ENCODE measurements at places on chromosomes 11 and 22.
A peak's percentile ranks its signal among the peaks of the same experiment; 100 is the strongest.

- DNase-seq: no peak
These were observed 760.2 kb downstream of the DLG2 start for GRCh38 chr11:84866922-84867321.

GRCh38 chr11:36744375-36745168 is 146.5 kb upstream of the RAG2 start:
- no peak for DNase-seq

DNA sequence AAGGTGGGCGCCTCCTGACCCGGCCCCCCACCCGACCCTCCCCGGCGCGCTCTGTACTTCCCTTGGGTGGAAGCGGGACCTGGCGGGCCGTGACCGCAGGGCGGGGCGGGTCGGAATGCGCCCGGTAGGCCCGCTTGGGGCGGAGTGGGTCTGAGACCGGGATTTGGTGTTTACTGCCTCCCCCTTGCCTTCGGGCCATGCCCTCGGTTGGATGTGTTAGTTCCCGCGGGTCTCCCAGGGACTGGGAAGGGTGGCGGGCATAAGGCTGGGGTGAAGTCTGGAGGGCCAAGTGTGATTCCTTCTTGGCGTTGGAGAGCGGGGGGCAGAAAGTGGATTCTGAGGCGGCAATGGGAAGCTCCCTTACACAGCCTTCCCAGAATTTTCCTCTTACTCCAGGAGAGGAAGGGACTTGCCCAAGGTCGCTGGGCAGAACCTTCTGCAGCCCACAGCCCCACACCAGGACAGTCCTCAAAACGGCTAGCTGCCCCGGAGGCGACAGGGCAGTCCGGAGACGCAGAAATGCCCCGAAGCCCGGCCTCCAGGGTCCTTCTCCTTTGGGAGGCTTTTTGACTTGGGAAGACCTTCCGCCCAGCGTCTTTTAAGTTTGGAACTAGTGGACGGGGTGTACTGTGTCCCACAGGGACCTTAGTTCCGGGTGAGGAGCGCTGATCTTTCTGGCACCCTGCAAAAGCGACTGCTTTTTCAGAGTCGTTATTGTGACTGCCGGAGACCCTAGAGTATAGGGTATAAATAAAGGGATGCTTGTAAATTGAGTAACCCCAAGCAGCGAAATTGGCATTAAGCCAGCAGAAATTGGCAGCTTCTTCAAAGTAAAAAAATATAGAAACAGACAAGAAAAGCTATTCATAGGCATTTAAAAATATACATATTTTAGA is 647 bp downstream of the SWAP70 start:
- no peak for DNase-seq

DNA sequence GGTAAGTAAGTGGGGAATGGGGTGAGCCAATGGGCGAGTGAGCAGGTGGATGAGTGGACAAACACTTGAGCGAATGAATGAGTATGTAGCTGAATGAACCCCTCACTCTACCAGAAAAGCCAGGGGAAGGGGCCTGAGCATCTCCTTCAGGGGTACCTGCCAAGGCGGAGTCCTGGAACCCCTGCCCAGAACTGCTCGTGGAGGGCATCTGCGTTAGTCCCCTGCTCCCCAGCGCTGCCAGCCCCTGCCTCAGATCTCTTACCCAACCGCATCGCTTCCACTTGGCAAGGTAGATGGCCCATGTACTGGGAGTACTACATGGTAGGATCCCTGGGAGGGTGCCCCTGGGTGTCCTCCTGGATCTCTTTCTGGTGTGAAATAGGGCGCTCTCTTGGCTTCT is 7.4 kb upstream of the ANO1 start:
- DNase-seq: no peak

DNA sequence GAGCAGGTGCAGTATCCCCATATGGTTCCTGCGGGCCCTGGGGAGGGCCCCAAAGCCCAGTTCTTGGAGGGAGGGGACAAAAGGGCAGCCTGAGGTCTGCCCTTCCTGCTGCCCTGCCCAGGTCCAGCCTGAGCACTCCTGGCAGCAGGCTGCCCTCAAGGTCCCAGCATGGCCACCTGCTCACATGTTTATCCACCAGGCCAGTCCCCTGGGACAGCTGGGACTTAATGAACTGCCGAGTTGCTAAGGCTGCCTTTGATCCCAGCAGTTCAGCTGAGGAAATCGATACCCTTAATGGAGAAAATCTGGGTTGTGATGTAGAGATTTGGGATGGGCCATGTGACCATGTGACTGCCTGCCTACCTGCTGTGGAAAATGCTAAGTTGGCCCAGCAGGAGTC is 146.2 kb downstream of the TRIM29 start:
- no peak for DNase-seq

DNA sequence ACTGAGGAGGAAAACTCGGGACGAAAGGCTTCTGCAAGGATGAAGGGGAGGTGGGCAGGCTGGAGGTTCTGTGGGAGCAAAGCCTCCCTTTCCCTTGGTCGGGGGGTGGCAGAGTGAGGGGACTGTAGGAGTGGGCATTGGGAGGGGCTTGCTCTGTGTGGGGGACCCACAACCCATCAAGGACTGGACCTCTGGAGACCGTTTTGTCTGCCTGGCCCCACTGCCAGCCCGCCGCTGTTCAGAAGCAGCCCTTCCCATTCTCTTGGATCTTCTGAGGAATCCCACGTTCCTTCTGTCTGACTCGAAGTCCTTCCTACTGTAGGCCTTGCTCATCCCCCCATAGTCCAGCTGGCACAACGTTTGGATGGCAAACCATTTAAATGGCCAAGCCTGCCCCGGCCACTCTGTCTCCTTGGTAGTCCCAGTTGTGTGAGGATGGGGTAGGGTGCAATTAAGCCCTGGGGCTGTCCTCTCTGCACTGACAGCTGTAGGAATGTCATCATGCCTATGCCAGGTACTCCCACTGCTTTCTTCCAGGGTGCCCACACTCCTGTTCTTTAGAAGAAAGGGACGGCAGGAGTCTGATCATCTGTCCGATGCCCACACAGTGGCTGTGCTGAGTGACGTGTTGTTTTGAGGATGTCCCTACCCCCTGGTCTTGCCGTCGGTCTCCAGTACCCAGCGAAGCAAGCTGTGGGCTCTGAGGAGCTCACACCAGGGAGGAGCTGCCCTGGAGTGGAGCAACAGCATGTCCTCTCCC is 17.0 kb upstream of the NECTIN1 start:
- DNase-seq: no peak

- DNase-seq: no peak
These were observed 342.5 kb downstream of the ETS1 start for GRCh38 chr11:128244871-128245270.

- DNase-seq: peak; percentile 10
These were observed 6.1 kb downstream of the DCUN1D5 start for GRCh38 chr11:103085758-103086365.

GRCh38 chr11:17768547-17768946 is 34.0 kb downstream of the KCNC1 start:
- DNase-seq: no peak

DNA sequence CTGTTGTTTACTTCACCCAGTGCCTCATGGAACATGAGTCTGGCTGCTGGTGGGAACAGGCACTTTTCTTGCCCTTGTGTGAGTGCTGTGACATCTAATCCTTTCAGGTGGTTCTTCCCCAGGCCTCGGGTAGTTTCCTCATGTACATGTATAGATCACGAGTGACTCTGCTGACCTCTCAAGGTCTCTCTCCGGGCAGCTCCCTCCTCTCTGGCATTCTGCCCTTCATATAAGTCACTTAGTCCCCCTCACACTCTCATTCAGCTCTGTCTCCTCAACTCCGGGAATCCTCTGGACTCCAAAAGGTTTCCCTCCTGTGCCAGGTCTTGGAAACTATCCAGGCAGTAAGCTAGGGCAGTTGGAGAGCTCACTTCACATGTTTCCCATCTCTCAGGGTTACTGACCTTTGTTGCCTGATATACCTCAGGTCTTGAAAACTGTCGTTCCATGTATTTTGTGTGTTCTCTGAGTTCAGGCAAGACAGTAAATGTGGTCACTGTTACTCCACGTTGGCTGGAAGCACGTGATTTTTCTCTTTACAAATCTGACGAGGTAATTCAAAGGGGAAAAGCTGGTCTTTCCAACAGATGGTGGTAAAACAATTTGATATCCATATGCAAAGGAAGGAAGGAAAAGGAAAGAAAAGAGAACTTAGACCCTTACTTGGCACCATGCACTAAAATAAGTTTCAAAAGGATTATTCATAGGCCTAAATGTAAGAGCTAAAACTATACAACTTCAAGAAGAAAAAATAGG is 40.5 kb upstream of the PITPNB start:
- no peak for DNase-seq

DNA sequence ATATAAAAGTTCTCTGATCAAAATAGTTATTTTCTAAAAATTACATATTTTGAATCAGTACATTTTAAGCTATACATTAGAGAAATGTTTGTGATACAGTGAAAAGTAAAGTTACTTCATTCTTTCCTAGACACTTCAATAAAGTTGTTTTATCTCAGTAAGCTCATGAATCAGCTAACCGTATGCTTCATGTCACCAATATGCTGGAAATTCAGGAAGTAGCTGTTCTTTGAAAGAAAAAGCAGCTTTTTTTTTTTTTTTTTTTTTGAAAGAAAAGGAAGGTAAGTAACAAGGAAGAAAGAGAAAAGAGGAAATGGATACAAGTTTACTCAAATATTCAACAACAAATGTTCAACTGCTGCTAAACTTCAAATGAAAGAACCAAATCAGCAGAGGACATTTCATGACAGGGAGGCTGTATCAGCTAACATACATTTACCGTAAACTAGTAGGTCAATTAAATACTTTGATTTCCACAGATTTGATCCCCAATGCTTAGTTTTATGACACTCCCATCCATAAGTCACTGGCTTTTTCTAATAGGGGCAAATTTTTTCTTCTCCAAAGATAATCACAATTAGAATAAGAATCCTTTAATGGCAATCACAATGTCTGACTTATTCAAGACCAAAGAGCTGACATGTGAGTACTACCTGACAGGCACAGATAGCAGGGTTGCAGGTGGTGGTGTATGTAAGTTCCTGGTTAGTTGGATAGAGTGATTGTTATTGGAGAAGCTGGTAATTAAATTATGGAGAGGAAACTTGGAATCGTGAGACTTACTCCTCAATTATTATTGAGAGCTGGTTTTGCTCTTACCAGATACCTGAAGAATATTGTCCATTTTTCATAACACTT is 754 bp downstream of the OR52A1 start:
- DNase-seq: no peak

DNA sequence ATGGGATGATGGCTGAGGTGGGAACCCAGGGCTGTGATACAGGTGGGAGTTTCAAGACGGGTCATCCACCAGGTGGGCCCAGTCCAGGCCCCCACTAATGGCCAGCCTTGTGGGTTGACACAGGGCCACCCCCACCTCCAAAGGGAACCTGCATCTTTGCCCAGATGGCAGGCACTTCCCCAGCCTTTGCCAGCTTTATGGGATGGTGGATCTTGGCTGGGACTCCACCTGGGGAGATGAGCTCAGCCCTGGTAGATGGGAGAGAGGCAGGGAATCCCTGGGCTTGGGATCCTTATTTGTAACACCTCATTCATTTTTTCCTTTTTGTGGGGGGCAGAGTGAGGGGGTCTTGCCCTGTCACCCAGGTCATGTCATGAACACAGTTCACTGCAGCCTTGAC is 33.4 kb downstream of the CD82 start:
- no peak for DNase-seq
